Bronchus fibroblast of lung (primary cell): ENCODE measurements at places on chromosomes 1 and 21. TPM values are rescaled to one million over a fixed set of nuclear protein-coding genes. Genes with fewer than 3 reads are reported as not detected.

CD164L2 gene
- total RNA-seq, result not detected in 2 replicates

LYPD8 gene
- total RNA-seq, result not detected in 2 replicates

RAB7B gene
- 3.2 and 3.4 TPM in 2 replicates for total RNA-seq

ABCB10 gene
- 10.3 and 14.8 TPM in 2 replicates for total RNA-seq

SORT1 gene
- 15.5 and 17.7 TPM in 2 replicates for total RNA-seq
